Right forelimb (tissue), 1 donor: ENCODE measurements at places on chromosomes 3 and 15.

- no peak for DNase-seq
These were observed 4.1 kb downstream of the EFCAB12 start for GRCh38 chr3:129424185-129424841.

- no peak for DNase-seq
These were observed 86.6 kb downstream of the CHRD start for GRCh38 chr3:184466413-184466960.

GRCh38 chr3:46926871-46927717 lies 49.5 kb downstream of the CCDC12 start:
- no peak for DNase-seq

GRCh38 chr15:51861557-51862359 lies 32.3 kb downstream of the TMOD3 start:
- no peak for DNase-seq

DNA sequence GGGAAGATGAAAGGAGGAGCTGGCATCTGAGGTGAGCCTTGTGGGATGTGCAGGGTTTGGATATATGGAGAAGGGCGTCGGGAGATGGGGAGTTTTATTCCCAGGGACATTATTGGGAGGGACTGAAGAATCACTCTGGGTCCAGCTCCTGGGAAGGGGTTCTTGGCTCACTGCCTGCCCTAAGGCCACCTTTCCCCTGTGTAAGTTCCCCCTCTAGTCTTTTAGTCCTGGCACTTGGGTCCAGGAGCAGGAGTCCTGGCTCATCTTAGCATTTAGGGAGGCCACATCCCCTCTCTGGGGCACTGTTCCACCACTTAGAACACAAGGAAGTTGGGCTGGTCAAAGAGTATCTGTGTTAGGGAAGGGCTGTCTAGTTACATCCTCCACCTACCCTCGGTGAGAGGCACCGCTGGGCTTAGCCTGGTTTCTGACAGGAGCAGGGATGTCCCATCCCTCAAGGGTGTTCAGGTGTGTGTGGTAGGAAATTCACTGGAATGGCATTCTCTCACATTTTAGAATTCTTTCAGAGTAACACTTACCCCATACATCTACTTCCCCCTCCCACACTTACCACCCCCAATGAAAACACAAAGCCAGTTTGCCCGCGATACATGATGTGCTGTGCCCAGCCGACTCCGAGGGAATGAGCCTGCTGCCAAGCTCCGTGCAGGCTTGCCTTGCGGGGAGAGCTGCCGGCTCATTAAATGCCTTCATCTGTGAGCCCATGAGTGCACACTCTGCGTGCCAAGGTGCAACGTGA lies 86.7 kb downstream of the FAM43A start:
- DNase-seq, result no peak

DNA sequence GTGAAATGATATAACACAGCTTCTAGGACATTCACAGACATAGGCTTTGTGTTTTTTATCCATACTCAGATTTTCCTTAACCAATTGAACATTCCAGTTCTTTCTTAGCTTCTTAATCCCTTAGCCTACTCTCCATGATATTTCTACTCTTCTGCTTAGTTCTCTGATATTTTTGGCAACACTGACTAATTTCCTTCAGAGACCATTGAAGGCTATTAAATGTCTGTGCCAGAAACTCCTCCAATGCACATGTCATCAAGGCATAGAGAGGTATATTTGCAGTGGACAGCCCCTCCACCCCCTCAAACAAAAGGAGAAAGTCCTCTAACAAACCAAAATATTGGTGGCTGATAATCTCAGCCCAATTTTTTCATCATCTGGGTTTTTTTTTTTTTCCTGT lies 105.9 kb upstream of the TSC22D2 start:
- DNase-seq, result no peak

DNA sequence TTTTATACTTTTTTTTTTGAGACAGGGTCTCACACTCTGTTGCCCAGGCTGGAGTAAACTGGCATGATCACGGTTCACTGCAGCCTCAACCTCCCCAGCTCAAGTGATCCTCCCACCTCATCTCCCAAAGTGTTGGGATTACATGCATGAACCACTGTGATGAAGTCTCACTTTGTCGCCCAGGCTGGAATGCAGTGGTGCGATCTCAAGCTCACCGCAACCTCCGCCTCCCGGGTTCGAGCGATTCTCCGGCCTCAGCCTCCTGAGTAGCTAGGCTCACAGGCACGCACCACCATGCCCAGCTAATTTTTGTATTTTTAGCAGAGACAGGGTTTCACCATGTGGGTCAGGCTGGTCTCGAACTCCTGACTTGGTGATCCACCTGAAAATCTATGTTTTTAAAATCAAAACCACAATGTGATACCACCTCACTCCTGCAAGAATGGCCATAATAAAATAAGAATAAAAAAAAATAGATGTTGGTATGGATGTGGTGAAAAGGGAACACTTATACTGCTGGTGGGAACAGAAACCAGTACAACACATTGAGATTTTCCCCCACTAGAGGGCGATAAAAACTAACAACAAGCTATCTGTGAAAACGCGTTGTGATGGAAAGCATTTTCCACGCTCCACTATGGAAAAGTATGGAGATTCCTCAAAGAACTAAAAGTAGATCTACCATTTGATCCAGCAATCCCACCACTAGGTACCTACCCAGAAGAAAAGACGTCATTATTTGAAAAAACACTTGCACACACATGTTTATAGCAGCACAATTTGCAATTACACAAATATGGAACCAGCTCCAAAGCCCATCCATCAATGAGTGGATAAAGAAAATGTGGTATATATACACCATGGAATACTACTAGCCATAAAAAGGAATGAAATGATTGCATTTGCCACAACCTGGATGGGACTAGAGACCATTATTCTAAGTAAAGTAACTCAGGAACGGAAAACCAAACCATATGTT lies 26.8 kb upstream of the OCA2 start:
- no peak for DNase-seq

- no peak for DNase-seq
These were observed 100.9 kb upstream of the MCTP2 start for GRCh38 chr15:94130504-94130903.

- no peak for DNase-seq
These were observed 52.5 kb downstream of the CEMIP start for GRCh38 chr15:80831606-80832224.

DNA sequence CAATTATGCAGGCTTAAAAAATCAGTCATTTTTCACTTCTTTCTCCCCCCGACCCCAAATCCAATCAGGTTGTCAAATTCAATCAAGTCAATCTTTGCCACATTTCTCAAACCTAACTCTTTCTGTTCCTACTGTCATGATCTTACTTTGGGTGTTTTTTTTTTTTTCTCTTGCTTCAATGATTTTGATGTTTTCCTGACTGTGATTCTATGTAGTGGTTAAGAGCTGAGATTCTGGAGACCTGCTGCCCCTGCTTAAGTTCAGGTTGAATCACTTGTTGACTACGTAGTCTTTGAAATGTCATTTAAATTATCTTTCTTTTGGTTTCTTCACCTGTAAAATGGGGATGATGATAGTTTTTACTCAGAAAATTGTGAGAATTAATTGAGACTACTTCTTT lies 117.5 kb downstream of the TPRG1 start:
- no peak for DNase-seq

DNA sequence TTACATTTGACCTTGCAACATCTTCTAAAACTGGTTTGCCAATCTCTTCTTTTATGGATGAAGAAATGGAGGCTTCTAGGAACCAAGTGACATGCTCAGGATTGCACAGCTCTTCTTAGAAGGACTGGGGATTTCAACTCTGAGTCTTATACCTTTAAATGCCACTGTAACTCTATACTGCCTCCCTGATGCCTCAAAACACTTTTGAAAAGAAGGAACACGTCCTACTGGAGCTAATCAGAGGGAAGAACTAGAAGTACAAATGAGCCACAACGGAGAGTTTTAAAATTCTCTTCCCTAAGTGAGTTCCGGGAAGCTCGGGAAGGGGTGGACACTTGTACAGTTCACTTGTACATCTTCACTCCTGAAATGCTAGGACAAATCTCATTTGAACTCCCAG lies 949 bp upstream of the MITF start:
- no peak for DNase-seq
